ENCODE measurements at places on chromosomes 7 and 10.

- DNase-seq: peak; percentile 66
Measured at GRCh38 chr7:149126662-149127266, 640 bp upstream of the ZNF425 start.

- DNase-seq: no peak
Measured at GRCh38 chr10:21764466-21765189, 230.6 kb downstream of the MLLT10 start.

- DNase-seq: no peak
Measured at GRCh38 chr10:80491251-80492102, 37.4 kb downstream of the TSPAN14 start.

DNA sequence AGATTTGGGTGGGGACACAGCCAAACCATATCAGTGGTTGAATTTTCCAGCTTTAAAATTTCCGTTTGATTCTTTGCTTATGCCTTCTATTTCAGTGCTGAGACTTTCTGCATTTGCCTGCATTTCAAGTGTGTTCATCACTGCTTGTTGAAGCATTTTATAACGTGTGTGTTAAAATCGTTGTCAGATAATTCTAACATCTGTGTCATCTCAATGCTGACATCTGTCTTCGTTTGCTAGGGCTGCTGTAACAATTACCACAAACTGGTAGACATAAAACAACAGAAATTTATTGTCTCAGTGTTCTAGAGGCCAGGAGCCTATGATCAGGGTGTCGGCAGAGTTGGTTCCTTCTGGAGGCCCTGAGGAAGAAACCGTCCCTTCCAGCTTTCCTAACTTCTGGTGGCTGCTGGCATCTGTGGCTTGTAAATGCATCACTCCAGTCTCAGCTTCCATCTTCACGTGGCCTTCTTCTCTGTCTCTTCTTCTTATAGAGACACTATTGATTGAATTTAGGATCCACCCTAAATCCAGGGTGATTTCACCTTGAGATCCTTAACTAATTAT, 71.1 kb upstream of the SDK1 start:
- DNase-seq: no peak

DNA sequence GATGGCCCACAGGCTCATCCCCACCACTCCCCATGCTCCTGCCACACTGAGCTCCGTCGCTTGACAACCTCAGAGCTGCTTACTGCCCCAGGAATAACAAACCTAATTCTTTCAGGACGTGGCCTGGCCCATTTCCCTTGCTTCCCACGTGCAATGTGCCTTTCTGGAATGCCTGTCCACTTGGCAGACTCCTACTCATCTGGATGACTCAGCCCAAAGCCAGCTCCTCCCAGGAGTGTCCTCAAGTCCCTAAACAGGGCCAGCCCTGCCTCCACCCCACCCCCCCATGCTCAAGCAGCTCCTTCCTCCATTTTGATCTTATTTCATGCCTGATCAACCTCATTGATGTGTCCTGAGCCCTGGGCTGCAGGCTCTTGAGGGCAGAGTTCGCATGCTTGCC, 164.9 kb upstream of the RNF32 start:
- no peak for DNase-seq

DNA sequence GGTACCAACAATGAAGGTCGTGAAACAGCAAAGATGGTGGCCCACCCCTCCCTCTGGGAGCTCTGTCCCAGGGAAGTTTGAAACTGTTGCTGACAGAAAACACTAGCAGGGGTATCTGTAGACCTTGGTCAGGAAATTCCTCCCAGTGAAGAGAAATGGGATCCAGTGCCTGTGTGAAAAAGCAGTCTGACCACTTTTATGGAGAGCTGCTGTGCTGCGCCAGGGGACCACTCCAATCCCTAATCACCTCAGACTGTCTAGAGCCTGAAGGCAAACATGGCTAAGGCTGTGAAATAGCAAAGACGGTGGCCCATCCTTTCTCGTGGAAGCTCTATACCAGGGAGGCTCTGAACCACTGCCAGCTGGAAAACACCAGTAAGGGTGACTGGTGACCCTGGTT, 38.3 kb upstream of the TMEM140 start:
- no peak for DNase-seq

GRCh38 chr10:132458586-132459300, 61.7 kb downstream of the PWWP2B start:
- peak; percentile 88 for DNase-seq

DNA sequence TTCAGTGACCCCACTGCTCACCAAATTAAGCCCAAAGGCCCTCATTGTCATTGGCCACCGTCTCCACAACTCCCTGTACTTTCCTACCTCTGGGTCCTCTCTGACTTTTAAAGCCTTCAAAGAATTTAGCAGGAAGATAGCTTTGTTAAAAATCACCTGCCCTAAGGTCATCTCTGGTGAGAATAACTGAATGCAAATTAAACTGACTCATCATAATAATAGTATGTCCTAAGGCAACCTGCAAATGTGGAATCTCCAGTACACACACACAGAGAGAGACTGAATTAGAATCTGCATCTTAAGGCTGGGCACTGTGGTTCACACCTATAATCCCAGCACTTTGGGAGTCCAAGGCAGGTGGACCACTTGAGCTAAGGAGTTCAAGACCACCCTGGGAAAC, 24.1 kb downstream of the OAT start:
- DNase-seq: no peak

DNA sequence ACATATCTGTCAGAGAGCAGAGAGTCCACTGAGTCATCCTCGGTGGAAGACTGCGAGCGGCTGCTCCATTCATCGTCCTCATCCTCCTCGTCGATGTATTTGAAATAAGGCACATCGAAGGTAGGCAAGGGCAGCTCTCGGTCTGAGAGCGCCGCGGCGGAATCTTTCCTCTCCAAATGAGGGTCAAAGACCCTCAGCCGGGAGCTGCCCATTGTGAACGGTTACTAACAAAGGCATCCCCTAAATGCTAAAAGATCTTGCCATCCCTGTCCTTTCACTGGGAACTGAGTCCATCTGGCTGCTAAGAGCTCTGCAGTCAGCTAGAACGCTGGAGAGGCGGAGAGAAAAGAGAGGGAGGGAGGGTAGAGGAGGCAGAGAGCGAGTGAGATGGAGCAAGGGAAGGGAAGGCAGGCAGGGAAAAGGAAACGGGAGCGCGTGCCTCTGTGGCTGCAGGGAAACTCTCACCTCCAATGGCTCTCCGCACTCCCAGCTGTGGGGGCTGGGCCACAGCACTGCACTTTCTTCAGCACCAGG, 163.4 kb downstream of the RAPGEF5 start:
- DNase-seq: peak; percentile 49

DNA sequence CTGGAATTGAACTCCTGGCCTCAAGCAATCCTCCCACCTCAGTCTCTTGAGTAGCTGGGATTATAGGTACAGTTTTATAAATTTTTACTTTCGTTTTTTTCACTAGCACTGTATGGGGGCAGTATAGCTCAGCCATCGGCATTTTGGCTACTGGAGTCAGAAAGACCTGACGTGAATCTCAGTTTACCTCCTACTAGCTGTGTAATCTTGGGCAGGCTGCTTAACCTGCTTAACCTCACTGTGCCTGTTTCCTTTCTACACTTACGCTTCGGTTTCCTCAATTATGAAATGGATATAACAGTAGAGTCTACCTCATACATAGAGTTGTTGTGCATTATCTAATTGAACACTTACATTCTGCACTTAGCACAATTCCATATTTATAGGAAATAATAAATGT, 16.7 kb downstream of the STN1 start:
- DNase-seq: no peak

DNA sequence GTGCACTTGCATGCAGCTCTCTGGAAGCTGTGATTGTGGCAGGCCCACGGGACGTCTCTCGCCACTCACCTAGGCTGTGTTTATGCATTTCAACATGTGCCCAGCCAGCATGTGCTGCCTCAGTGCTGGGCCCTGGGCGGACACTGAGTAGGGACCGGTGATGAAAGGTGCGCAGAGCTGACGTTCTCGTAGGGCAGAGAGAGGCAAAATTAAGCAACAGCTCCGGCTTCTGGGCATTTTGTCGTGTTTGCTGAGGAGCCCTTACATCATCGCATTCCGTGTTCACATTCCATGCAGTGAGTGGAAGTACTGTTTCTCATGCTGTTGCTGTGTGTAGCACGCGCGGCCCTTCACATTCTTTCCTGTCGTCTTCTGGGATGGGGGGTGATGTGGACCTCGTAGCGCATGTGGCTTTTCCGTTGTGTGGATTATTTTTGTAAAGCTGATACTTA, 50.5 kb downstream of the PRF1 start:
- no peak for DNase-seq

GRCh38 chr7:91240376-91240941, 23.8 kb upstream of the FZD1 start:
- no peak for DNase-seq

DNA sequence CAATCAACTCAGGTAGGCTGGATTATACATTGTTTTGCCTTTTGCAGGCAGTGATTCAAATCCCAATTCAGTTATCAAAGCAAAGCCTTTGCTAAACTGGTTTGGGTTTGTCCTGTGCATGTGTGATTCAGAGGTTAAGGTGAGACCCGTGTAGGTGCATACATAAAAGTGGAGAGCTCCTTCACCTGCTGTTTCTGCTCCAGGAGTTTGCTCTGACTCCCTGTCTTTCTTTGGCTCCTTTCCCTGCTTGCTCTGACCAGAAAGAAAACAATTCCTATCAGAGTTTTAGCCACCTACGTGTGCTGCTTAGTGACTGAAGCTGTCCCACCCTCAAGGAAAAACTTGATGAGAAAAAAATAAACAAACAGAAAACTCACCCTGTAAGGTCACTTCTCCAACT, 101.1 kb downstream of the TPST1 start:
- no peak for DNase-seq

DNA sequence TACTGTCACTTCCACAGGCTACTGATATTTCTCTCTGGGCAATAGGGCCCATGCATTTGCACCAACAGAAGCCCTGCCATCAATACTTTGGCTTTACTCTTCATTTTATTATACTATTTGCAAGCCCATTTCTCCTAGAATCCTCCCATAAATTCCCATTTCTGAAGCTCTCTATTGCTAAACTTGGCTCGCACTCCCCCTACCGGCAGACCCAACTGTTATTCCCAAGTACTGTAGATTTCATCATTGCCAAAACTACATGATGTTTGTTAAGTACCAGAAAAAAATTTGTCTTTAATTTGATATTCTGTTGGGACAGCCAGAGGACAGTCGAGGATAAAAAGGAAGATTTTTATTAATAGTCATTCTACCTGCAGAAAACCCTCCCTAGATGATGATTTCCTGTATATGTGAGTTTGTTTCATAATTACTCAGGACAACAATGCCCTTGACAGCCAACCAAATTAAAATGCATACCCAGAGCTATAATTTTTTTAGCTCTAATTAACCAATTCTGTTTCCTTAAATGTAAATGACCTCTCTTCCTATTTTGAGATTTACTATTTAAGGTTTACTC, 298.6 kb downstream of the REEP3 start:
- peak; percentile 63 for DNase-seq

DNA sequence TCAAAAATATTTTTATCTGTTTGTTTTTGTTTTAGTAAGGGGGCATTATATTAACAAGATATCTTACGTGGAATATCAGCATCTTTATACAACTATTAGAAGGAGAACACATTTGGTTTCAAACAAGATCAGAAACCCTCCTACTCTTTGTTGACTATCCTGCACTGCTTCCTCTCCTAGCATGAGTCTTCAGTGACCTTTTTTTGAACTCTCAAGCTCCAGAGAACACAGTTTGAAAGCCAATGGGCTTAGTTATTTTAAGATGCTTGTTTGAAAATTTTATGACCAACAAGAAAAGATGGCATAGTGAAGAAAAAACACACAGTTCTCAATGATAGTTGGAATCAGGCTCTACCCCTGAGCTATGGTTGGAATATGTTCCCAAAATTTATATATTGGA, 37.2 kb upstream of the RTKN2 start:
- no peak for DNase-seq

DNA sequence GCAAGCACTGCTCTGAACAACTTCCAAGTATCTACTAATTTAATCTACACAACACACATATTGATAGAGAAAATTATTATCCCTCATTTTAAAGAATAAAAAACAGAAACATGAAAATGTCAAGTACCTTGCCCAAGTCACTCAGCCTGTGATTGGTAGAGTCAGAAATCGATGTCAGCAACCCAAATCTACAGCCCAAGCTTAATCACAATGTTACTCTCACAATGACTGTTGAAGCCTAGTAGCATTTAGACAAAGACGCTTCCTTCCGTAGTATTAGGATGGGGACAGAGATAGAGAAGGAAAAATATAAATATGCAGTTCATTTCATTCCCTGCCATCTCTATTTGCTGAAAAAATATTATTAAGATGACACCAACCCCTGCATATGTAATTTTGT, 242.5 kb downstream of the ELMO1 start:
- no peak for DNase-seq

DNA sequence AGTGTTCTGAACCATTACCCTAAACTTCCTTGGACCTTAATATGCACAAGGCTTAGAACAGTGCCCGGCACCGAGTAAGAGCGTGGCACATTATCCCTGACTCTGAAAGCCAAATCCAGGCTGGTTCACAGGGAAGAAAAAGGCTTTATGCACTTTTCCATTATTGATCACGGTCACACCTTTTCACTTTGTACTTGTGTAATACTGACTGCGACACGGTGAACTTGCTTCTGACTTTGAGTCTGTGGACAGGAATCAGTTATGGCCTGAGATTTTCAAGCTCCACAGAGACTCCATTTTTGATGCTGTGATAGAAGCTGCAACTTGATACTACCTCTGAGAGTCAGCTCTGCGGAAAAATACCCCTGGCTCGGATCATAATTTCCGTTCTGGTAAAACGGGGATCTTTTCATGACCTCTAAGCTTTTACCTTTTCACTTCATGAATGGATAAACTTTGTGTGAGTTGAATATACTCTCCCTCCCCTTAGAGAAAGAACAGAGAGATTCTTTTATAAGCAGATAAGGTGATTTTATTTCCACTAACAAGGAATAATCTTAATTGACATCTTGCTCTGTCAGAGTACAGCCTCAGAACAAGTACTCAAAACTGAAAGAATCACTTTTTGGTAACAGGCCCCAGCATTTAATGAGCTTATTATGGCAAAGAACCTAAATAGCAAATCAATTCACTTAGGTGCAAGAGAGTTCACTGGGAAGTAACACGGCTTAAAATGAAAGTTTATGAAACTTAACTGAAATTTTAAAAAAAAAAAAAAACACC, 88.8 kb downstream of the ELMO1 start:
- no peak for DNase-seq

GRCh38 chr10:86974484-86974883, 6.2 kb downstream of the ADIRF start:
- no peak for DNase-seq

GRCh38 chr7:65980478-65981250, 1.3 kb downstream of the GUSB start:
- peak; percentile 49 for DNase-seq

DNA sequence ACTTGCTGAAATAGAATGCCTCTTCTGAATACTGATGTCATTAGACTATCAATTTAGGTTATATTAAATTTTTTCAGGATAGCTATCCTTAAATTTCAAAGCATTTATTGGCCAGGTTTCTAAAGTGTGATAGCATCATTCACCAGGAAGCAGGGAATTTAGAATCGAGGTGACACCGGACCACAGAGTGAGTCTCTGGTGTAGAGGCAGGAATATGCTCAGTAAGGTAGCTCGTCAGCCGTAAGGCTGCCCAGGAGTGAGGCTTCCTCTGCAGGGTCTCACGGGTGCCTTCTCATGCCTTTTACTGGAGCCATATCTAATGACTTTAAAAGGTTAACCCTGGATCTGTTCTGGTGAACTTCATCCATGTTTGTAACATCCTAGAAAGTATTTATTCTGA, 170.8 kb upstream of the KLF14 start:
- DNase-seq: no peak
